AG08395 (cell line): ENCODE measurements at places on chromosomes 2 and 18.

GRCh38 chr2:68767031-68767961 lies 32.7 kb downstream of the ARHGAP25 start:
- no peak for DNase-seq

DNA sequence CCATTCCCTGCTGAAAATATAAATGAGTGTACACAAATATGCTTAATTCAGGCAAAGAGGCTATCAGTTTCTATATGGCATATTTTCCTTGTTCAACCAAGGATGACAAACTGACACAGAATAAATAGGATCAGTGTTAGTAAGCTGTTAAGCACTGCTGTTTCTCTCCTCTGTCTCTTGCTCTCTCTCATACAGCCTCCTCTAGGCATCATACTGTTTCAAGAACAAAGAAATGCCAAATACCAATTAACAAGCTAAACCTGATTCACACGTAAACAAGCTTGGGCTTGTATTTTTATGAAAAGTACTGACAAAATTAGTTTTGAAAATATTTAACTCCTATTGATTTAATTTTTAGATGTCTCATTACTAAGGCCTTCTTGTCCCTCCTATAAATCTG lies 1027.2 kb upstream of the ACVR2A start:
- no peak for DNase-seq

GRCh38 chr2:28970464-28971160 lies 10.5 kb upstream of the TOGARAM2 start:
- DNase-seq: no peak

GRCh38 chr2:53098696-53099078 lies 668.9 kb upstream of the CHAC2 start:
- no peak for DNase-seq

DNA sequence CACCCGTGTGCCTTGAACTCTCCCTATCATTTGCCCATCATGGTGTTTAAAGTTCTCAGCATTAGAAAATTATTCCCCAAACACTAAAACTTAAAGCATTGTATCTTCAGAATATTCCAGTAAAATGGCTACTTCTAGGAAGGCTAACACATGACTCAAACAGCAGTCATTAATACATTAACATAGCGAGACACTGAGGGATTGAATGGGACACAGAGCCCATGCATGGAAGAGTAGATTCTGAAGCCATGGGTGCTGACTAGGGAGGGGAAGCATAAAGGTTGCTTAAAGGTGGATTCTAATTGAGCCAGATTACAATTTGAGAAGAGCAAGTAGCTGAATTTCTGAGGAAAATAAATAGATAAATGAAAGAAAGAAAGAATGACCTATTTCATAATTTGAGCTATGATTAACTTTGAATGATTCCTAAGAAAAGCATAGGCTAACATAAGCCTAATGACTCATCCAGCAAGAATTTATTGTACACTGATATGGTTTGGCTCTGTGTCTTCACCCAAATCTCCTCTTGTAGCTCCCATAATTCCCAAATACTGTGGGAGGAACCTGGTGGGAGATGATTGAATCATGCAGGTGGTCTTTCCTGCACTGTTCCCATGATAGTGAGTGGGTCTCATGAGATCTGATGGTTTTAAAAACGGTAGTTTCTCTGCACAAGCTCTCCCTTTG lies 79.8 kb upstream of the PIK3C3 start:
- DNase-seq: no peak

- no peak for DNase-seq
These were observed 402.3 kb upstream of the GYPC start for GRCh38 chr2:126253669-126254068.

- DNase-seq: no peak
These were observed 245.1 kb downstream of the NEDD4L start for GRCh38 chr18:58288921-58289797.

DNA sequence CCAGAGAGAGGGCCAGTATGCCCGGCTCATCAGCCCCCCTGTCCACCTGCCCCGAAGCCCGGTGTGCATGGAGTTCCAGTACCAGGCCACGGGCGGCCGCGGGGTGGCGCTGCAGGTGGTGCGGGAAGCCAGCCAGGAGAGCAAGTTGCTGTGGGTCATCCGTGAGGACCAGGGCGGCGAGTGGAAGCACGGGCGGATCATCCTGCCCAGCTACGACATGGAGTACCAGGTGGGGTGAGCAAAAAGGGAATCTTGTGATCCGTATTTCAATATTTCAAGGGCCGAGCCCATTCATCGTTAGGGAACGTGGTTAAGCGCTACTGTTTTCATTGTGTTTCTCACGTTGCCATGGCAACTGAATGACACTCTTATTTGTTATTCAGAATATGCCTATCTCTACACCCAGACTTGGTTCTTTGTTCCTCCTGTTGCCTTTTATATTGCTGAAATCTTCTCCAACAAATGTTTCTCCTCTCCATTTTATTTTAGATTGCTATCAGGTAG lies 81.5 kb downstream of the NRP2 start:
- peak; percentile 89 for DNase-seq

- no peak for DNase-seq
These were observed 163.5 kb downstream of the GLI2 start for GRCh38 chr2:120898961-120899750.

DNA sequence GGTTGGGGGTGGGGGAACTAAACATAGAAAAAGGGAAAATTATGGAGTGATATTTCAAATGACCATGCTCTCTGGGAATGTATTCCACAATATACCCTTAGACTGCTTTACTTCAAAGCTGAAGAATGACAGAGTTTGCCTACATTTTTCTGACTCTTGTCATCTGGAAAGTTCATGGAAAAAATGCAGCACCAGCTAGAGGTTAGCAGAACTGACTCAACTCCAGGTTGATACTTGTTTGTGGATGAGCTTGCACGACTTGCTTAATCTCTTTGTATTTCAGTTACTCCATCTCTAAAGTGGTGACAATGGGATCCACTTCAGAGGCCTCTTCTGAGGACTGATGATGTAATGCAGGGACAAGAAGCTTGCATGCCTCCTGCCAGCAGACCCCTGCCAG lies 824.0 kb upstream of the ID2 start:
- DNase-seq: peak; percentile 82

- DNase-seq: no peak
These were observed 624 bp downstream of the ZNF516 start for GRCh38 chr18:76494231-76495005.

- no peak for DNase-seq
These were observed 75.8 kb downstream of the SUCLG1 start for GRCh38 chr2:84383271-84383670.

- no peak for DNase-seq
These were observed 108.1 kb upstream of the KCTD1 start for GRCh38 chr18:26656431-26656943.

DNA sequence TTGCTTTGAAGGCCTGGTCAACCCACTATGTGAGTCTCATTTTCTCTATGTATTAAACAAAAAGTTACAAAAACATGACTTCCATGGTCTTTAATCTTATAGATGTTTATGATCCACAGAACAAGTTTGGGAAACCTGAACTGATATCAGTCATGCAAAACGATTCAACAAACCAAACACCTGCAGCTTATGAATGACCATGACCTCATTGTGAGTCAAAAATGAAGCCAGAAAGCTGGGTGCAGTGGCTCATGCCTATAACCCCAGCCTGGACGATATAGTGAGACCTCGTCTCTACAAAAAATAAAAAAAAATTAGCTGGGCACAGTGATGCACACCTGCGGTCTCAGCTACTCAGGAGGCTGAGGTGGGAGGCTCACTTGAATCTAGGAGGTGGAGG lies 270.4 kb upstream of the CCDC68 start:
- DNase-seq: no peak

DNA sequence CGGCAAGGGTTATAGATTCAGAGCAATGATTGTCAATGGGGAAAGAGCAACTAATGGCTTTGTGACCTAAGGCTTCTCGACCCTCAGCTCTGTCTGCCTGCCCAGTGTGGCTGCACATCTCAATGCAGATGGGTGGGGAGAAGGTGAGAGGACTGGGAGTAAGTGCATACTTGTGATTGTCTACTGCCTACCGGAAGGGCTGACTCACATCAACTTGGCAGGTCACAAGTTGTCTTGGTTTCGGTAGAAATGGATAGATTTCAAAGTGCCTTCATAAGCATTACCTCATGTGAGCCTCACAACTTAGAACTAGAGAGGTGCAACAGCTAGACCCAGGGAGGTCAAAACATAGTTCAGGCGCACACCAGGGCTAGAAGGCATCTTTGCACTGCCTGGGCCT lies 29.4 kb downstream of the STAT1 start:
- DNase-seq: peak; percentile 60

DNA sequence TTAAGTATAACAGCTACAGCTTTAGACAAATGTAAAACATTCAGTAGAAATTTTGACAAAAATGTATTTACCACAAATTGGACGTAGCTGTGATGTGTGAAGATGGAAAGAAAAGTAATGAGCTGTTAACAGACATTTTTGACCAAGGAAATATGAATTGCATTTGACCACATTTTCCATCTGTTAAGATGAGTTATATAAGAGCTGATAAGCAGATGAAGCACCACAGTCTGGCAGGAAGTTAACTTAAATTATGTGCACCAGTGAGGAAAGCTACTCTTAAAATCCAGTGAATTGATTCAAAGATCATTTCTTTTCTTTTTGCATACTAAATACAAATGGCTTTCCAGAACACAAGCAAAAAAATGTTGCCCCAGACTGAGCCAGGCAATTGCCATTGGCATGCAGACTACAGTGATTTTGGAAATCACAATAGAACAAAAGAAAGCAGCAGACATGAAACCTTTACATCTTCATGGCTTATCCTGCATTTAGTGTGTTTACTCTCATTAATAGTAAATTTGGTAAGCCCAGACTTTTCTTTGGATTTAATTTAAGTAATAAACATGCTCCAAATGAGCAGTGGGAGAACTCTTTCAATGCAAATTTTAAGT lies 493.7 kb downstream of the TMX3 start:
- DNase-seq: no peak

DNA sequence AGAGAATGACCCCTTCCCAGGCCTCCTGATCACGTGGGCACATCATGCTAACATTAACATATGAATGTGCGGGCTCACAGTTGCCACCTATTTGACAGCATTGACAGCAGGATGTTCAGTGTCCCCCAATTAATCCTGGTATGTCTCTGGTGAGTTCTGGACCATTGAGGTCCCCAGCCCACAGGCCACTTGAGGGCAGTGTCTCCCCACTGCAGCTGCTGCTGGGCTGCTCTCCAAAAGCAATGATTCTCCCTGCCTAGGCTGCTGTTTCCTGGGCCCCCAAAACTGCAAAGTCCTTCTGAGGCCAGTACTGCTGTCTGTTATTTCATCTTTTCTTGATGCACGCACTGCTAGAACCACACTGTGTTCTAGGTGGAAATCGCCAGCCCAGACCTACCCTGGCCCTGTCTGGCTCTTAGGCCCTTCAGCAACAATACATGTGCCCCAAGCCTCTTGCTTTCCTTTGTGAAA lies 52.7 kb upstream of the MAPK4 start:
- DNase-seq: no peak

DNA sequence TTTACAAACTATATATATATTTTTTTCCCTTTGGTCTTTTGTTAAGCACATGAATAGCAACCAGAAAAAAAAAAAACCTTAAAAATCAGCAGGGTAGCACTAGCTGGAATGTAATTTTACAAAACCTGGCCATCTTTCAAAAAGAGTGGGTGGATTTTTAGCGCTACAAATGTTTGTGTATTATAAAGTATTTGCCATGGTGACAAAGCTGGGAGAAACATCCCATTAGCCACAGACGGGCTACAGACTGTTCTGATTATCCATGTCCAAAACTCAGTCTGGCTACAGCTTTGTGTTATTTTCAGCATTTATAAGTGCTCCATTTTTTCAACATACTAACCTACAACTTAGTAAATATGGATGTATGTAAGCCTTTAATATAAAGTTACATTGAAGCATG lies 249.5 kb upstream of the TANK start:
- peak; percentile 89 for DNase-seq

DNA sequence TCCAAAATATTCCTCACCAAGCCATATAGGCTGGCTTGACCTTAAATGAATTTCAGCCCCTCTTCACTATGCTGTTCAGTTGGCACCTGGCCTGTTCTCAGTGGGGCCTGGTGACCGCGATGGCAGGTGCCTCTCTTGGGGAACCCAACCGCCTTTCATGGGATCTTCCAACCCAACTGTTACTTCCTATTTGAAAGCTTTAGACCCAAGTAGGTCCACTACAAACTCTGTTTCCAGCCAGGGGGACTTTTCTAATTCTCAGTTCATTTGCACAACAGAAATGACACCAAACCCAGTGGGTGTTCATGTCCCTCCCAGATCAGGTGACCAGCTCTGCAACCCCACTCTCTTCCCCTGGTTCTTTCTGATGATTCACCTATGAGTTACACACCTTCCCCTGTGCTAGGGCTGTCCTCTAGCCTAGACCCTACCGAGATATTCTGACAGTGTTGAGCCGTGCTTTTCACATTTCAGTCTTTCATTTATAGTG lies 35.6 kb upstream of the NDUFV2 start:
- DNase-seq: no peak

DNA sequence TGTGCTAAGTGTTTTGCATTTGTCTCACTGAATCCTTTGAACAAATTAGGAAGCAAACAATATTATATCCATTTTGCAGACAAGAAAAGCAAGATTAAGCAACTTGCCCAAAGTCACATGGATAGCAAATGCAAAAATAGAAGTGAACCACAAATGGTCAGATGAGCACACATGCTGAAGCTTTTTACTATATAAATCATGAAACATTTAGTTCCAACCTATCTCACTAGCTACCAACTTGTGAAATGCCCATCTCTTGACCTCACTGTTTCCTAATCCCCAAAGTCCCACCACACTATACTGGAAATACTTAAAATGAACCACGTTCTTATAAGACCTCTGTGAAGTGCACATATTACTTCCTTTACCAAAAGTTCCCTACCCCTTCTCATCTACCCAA lies 380.5 kb downstream of the ERBB4 start:
- DNase-seq: no peak

GRCh38 chr18:36406805-36407204 lies 109.3 kb downstream of the FHOD3 start:
- DNase-seq: no peak

GRCh38 chr2:88859461-88859860 lies 168.0 kb downstream of the RPIA start:
- DNase-seq: no peak

DNA sequence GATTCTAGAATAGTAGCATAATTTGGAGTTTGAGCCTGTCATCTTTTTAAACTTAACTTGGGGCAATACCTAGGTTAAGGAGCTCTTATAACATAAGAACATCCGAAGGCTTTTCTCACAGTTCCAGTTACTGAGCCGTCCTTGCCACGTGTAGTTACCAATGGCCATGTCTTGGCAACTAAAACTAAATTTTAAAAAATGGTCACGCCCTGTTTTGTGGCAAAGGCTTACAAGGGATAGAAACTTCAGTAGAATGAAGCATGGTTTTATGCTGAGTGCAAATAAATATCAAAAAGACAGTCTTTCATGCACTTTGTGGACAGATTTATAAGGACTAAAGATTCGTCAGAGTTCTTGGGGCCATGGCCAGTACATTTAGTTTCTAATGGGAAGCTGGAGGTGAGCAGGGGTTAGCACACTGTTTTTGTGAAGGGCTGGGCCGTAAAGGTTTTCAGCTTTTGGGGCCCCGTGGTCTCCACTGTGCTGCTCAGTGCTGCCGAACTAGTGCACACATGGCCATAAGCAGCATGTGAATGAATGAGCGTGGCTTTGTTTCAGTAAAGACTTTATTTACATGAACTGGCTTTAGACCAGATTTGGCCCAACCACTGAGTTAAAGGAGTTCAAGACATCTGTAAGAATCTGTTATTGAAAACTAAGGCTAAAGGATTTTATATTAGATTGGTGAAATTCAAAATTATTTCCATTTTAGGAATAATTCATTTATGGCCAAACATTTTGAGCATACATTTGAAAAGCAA lies 41.1 kb downstream of the GRHL1 start:
- DNase-seq: no peak
